ENCODE measurements at places on chromosomes 3 and 15.
A peak's percentile ranks its signal among the peaks of the same experiment; 100 is the strongest.

DNA sequence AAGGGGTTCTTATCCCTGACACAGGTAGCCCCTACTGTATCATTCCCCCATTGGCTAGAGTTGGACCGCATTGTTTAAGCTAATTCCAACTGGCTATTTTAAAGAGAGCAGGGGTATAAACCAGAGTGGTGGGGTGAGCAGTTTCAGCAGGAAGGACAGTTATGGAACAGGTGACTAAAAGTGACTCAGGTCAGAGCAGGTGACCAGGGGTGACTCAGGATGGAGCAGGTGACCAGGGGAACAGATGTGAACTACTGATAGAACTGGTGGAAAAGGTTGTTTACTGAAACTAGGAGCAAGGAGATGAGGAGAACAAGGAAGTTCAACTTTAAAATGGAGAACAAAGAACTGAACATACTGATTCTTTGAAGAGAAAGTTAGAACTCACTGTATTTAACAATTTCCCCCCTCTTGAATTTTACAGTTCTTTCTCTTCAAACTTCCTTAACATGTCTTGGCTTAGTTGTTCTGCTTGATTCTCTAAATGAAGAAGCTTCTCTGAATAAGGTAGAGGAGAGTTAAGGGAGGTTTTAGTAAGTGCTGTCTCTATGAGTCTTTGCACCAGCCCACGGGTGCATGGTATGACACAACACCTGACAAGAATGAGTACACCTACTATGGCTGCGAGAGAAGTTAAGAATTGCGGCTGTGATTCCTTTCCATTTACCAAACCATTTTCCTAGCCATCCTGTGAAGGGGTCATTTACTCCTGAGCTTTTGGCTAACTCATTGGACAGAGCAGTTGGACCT is 83.4 kb upstream of the WNT7A start:
- DNase-seq = no peak

DNA sequence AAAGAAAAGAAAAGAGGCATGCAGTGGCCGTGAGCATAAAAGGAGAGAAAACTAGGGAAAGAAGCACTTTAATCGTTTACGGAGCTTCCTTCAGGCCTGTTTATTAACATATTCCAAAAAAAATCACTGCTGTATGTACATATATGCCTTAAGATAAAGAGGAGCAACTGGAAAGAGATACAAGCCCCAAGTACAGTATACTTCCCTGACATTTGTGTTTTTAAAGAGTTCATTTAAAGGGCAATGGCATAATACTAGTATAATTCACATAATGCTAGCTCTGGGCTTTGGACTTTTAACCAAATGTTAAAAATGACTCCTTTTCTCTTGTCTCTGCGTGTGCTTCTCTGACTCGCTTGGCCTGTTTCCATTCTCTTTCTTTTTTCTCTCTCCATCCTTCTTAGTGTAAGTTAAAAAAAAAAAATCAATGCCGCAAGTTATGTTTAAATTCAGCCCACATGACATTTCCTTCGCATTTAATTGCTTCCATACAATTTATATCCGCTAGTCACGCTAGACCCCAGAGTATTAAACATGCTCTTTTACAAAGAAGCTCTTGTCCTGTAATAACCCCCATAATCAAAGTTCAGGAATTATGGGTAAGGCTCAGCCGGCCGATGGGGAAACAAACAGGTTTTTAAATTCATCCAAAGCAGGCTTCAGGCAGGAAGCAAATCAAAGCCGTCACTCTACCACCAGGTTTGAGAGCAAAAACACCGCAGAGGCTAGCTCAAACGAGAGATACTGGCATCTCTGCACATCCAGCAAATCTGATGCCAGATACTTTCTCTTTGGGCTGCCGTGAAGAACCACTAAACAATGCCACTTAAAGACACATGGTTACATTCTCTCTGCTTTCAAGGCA is 19.4 kb downstream of the WWTR1 start:
- peak; percentile 96 for DNase-seq

DNA sequence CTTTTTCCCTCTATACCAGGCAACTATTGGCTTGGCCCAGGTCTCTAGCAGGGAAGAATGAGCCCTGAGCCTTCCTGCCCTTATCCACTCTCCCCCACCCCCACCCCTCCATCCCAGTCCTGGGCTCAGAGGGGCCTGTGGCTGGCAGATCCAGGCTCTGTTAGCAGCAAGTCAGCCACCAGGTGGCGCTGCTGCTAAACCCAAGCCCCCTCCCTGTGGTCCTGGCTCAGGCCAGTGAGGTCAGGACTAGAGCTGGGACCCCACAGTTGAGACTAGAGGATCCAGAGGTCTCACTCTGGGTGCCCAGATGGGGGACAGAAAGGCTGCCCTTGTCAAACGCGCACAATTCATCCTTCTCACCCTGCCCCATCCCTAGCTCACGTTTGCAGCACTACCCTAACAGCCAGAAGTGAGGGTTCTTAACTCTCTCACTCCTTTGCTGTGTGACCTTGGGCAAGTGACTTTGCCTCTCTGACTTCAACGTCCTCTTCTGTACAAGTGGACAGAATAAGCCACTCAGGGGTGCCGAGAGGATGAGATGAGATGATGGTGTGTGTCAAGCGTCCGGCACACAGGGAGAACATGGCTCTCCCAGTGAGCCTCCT is 46.8 kb upstream of the SLC6A1 start:
- no peak for DNase-seq

DNA sequence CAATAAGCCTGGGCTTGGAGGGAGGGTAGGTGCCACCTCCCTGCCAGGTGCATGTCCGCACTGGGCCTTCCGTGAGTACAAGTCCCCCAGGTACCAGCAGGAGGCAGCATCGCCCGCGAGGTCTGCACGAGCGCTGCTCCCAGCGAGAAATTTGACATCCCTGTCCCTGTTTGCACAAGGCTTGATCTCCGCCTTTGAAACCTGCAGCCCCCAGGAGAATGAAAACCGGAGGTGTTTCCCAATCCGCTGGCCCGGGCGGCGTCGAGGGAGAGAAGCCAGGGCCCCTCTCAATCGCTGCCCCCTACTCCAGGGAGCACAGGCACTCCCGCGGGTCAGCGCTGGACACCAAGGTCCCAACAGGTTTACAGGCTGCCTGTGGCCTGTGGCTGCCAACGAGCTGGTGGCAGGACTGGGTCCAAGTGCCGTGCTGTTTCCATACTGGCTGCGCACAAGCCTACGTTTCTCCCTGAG is 961 bp downstream of the HAPLN3 start:
- no peak for DNase-seq

- peak; percentile 41 for DNase-seq
Measured at GRCh38 chr3:197308591-197308990, 10.2 kb upstream of the DLG1 start.

DNA sequence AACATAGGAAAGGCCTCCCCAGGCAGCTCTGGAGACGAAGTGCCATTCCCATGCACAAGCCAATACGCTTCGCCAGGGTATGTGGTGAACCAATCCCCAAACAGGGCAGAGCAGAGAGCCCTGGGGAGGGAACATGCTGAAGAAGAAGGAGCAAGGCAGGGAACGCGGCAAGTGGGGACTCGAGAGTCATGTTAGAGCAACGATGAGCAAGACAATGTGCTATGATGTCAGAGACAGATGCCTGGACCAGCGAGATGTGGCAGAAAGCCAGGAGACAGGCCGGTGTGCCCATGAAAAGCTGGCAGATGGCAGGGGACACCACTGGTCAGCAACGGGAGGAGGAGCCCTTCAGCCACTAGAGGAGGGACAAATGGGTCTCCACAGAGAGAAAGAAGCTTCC is 39.6 kb downstream of the NIPA2 start:
- DNase-seq = no peak

DNA sequence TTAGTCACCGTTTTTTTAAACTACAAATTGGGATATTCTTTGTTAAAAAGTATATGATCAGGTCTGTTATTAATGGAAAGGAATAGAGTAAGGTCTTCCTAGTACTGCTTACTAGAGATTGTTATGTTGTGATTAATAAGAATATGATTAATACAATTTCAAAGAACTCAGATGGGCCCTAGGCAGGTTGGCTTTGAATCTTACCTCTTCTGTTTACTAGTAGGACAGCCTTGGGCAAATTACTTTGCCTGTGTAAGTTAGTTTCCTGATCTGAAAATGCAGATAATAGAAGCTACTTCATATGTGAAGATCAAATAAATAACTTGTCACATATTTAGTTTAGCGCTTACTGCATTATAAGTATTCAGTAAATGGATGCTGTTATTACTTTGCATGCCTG is 6.9 kb downstream of the GFM1 start:
- DNase-seq = no peak

DNA sequence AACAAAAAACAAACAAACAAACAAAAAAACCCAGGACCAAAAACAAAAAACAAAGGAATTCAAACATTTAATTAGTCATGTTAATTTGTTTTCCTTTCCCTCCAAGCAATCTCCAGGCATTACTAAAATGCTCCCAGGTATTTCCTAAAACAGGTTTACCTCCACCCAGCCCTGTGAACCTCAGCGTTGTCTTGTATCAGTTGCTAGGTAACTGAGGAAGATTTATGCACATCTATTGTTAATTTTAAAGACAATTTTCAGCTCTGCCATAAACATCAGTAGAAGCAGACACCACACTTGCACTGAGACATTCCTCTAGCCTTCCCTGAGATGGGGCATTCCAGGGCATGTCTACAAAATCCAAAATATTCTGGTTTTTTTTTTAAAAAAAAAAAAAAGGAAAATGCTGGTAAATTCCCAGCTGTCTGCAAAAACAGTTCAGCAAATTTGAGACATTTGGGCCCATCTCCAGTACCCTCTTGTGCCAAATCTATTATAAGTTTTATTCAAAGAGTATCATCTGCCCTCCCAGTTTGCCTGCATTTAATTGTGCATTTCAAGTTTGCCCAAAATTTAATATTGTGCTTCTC is 227.6 kb downstream of the ADAMTS9 start:
- no peak for DNase-seq

DNA sequence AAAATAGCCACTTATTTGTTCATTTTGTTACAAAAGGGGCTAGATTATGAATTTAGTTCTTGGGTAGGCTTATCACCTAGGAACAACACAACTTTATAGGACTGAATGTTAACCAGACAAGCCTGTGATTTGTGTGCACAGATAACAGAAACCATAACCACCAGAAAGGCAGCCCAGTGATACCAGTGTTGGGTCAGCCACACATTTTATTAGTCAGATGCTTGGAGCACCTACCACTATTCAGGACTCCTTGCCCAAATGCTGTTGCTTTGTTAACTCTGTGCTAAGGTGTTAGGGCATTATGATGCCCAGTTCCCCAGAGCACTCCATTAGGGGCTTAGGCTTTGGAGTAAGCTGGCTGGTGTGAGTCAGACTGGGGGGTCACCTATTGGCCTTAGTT is 22.5 kb downstream of the PLCL2 start:
- no peak for DNase-seq

GRCh38 chr3:145882436-145882835 is 278.5 kb downstream of the PLOD2 start:
- DNase-seq = peak; percentile 16

GRCh38 chr3:143825513-143825912 is 22.8 kb downstream of the SLC9A9 start:
- DNase-seq = no peak

DNA sequence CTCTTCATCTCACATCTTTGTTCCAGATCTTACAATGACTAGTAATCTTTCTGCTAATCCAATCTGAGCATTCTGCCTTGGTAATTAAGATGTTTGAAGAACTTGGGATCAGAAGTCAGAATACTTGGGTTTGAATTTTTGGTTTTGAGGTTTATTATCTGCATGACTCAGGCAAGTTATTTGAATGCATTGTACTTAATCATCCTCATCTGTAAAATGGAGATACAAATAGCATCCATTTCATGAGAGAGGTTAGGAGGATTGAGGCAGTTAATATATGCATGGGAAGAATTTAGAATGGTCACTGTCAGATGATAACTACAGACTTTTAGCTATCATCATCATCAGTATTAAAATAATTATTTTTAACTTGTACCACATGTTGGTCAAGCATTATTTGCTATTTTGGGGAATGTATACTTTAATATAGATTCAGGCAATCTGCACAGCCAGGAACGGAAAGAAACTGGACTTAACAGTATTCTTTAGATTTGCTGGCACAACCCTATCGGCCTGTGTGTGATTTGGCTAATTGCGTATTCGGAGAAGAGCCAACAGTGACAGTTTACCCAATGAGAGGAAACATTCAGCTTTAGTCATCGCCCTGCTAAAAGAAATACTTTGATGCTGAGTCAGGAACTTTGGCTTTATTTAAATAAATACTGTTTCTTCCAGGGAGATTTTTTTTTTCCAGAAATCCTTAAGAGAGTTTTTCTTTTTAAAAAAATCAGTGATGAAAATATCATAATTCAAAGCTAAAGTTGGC is 600.0 kb downstream of the ROBO1 start:
- peak; percentile 91 for DNase-seq

DNA sequence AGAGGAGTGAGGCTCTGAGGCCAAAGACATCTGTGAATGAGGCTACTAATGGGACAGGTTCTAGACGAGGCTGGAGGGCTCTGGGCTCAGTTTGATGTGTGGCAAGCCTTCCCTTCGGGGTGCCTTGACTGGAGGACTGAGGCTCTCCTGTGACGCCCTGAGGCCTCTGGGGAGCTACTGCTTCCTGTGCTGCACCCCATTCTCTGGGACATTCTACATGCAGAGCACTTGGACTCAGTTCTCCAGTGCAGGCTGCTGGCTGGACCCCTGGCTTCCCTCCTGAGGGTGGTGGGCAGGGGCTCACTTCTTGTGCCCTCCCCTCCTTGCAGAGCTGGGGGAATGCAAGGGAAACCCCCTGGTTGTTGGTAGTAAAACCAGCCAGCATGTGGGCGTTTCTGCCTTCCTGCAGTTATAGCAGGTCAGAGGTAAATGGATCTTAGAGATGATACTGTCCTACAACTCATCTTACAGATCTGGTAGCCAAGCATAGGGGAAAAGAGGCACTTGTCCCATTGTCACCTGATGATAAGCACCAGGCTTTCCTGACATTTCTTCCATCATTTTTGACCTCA is 133.3 kb downstream of the CHDH start:
- no peak for DNase-seq

DNA sequence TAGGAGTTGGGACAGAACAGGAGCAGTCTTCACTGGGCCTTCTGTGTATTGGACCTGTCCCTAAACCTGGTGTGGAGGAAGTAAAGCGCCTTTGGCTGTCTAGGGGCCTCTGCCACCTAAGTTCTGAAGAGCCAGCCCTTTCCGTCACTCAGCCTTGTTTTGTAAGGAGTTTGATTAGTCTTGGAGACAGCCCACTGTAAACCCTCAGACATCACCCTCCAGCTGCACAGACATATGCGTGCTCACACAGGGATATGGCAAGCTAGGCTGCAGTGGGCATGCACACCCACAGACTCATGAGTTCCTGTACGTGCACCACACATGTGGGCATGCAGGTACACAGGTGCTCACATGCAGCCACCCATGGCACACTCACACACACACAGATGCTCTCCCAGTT is 5.2 kb downstream of the PRKCD start:
- no peak for DNase-seq

- DNase-seq = no peak
Measured at GRCh38 chr3:115832265-115832664, 209.0 kb downstream of the GAP43 start.
